ELF-1 (cell line): ENCODE measurements at places on chromosomes 11 and 22.
A peak's percentile ranks its signal among the peaks of the same experiment; 100 is the strongest.

- DNase-seq: no peak
These were observed 115.6 kb downstream of the DSCAML1 start for GRCh38 chr11:117681438-117681837.

GRCh38 chr11:118533769-118534729 lies 3.1 kb downstream of the TMEM25 start:
- no peak for DNase-seq

GRCh38 chr11:59195586-59195985 lies 17.1 kb downstream of the MPEG1 start:
- DNase-seq: no peak

- peak; percentile 75 for DNase-seq
These were observed 2.0 kb upstream of the FERMT3 start for GRCh38 chr11:64204464-64204989.

DNA sequence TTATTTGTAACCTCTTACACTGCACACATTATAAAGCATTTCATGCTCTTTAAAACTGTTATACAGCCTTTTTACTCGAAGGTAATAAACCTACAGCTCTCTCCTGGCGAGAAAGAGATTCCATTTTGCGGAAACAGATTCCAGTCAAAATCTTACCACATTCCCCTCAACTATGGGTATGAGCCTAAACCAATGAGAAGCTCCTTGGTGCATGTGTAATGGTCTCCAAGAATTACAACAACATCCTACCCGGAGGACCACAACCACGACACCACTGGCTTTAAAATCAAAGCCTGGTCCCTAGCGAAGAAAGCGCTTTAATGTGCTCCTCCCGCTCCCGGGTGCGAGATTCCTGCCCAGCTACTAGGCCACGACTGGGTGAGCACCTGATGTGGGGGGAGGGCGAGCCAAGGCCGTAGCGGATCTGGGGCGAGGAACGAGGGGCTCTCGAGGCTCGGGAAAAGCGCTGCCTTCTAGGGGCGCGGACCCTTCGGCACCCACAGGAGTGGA lies 821 bp downstream of the CELF1 start:
- DNase-seq: peak; percentile 62

GRCh38 chr22:47374273-47374771 lies 611.9 kb downstream of the TBC1D22A start:
- no peak for DNase-seq

- DNase-seq: no peak
These were observed 3.6 kb downstream of the HMOX1 start for GRCh38 chr22:35384527-35384926.

DNA sequence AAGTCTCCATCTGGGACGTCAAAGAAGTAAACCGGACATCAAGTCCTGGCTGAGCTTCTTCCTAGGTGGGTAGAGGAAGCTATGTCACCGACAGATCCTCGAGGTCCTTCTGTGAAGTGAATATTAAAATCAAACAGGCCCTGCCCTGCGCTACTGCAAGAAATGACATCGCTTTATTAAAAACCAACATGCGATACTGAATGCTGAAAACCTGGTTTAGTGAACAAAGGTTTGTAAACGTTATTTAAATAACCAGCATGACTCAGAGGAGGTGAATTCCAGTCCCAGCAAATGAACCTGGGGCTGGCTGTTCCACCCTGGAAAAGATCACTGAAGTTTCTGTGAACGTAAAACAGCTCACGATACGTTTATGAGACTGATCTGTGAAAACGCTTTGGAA lies 645 bp downstream of the RTCB start:
- no peak for DNase-seq

- no peak for DNase-seq
These were observed 7.6 kb downstream of the BAD start for GRCh38 chr11:64276653-64277431.

- DNase-seq: no peak
These were observed 27.0 kb upstream of the SLC22A8 start for GRCh38 chr11:63042596-63042995.

GRCh38 chr11:3855808-3856491 lies 486 bp downstream of the STIM1 start:
- DNase-seq: peak; percentile 57

DNA sequence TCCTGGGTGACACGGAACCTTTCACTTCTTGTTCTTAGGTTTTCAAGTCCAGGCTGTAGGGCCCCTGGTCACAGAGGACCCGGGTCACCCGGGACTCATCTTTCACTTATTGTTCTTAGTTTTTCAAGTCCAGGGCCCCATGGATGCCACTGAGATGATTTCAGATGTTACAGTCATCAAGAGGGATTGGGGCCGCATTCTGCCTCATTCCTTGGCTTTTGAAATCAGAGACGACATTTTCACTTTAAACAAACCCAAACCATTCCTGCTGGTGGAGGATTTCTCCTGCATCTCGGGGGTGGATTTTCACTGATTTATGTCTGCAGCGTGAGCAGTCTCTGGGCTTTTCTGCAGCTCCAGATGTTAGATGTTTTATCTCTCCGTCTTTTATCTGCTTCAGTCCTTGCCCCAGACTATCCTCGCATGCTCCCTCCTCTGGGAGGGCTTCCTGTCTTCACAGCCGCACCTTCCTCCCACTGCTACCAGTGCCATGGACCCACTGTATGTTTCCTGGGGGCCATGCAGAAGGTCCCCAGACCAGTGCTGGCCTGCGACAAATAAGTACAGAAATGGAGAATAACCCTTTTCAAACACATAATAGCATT lies 27.4 kb downstream of the FBLN1 start:
- no peak for DNase-seq

GRCh38 chr11:2089536-2090165 lies 49.5 kb downstream of the IGF2 start:
- peak; percentile 83 for DNase-seq
